ENCODE measurements at places on chromosomes 13 and 19.

- DNase-seq, result peak; percentile 64
These were observed 969 bp upstream of the CEACAM5 start for GRCh38 chr19:41707502-41707812.

DNA sequence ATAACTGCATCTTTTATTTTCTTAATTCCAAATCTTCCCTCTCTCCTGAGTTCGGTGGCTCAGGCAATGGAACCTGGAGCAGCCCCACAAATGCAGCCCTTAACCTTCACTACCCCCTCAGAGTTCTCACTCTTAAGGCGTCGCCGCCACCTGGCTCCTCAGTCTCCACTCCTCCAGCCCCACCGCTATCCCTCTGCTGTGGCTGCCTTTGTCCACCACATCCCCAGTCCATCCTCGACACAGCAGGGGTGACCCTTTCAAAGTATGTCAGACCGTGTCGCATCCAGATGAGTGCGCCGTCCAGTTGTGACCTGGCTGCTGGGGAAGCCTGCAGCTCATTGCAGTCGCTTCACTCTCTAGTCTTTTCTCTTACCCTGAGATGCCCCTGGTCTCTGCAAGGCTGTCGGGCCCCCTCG is 1.0 kb downstream of the SPPL2B start:
- no peak for DNase-seq

DNA sequence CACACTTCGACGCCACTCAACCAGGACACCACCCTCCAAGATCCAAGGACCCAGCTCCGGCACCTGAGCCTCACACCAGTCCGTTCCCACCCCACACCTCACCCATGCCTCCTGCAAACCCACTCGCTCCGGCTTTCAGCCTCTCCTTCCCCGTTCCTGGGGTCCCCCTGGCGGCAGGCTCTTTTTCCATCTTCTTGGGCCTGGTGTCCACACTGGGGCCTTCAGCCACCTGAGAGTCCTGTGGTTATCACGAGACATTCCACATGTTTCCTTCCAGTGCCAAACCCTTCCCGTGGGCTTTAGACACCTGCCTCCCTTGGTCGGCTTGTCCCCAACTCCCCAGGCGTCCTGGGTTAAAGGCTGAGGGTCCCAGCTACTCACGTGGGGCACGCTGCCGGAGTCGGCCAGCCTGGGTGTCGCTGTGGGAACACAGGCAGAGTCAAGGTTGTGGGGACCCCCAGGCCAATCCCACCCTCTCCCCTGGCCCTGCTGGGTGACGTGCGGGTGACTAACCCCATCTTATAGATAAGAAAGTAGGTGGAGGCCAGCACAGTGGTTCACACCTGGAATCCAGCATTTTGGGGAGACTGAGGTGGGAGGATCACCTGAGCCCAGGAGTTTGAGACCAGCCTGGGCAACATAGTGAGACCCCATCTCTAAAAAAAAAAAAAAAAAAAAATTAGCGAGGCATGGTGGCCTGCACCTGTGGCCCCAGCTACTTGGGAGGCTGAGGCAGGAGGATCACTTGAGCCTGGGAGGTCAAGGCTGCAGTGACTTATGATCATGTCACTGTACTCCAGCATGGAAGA is 1.9 kb downstream of the JSRP1 start:
- DNase-seq, result peak; percentile 47

DNA sequence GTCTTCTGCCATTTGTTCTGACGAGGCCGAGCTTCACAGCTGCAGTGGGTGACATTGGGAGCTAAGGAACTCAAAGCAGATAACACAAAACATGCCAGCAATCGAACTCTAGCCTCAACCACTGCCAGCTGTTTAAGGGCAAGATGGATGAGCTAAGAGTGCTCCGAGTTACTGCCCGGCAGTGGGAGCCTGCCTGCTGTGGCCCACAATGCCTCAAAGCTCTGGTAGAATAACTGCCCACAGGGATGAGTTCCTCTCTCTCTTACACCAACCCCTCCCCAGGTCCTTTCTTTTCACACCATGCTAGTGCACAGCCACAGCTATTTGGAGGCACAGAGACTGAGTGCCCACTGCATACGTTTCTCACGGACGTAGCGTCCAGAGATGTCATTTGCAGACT is 330.5 kb downstream of the FGF9 start:
- DNase-seq, result no peak

DNA sequence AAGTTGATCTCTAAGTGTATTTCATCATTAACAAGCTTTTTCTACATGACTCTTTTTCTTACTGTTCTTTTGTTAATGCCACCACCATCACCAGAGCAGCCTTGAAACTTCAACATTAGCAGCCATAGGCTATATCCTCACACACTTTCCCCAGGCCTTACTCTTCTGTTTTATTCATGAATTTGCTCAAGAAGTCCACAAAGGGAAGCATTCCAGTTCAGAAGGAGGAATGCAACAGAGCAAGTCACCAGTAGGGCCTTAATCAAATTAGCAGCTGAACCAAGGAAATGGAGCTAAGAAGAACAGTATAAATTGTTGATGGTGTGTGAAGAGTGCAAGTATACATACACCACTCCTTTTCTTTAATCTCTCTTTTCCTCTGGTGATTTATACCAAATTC is 223.1 kb downstream of the NBEA start:
- DNase-seq, result no peak

DNA sequence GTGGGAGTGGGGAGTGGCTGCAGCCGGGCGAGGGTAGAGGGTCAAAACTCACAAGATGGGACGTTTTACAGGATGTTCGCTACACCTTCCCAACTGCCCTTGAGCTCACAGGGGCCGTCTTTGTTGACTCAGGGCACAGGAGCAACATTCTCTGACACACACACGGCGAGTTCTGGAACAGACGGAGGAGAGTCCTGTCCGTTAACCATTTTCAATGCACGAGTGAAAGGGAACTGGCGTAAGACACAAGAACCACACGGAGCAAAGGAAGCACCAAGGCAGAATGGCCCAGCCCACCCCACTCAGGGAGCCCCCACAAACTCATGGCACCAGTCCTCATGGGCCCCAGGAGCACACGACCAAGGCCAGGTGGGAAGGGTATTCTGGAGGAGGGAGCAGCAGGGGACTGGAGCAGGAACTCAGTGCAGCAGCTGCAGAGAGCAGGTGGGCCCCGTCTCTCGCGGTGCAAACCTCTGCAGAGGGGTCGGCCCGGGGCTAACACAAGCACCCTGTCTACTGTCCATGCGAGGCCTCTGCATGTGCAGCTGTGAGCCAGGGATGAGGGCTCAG is 37.9 kb upstream of the ISYNA1 start:
- no peak for DNase-seq

DNA sequence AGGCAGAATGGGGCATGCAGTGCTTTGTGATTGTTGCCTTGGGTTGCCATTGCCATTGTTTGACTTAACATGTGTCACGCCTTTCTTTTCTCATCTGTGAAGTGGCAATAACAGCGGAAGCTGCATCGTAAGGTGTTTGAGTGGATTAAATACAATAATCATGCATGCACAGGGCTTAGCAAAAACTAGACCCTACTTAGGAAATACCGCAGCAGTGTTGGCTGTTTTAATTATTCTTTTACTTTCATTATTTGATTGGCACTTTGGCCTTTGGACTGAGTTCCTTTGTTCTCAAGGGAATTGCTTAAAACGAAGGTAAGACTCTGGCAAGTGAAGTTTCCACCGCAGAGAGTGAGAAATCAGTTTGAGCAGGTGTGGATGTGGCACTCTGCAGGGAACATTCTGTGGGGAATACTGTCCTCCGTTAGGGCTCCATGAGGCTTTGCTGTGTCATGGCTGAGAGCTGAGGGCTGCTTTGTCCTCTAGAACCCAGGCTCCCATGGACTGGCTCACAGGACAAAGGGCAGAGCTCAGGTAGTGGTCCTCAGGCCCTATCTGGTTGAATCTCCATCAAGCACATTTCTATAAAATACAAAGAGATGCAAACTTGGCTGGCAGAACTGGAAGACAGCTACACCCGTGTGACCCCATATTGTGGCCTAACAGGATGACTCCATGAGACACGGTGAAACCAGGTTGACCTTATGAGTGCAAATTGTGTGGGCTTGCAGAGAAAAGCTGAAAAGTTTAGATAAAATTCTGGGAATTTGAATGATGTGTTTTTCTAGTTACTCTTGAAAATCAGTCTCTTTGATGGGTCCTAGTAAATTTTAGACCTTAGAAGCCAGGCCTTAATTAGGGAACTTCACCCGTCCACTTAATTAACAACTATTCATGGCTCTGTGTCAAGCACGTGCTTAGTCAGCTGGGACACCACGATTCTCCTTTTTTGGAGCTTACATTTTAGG is 407.2 kb downstream of the KCNRG start:
- no peak for DNase-seq

DNA sequence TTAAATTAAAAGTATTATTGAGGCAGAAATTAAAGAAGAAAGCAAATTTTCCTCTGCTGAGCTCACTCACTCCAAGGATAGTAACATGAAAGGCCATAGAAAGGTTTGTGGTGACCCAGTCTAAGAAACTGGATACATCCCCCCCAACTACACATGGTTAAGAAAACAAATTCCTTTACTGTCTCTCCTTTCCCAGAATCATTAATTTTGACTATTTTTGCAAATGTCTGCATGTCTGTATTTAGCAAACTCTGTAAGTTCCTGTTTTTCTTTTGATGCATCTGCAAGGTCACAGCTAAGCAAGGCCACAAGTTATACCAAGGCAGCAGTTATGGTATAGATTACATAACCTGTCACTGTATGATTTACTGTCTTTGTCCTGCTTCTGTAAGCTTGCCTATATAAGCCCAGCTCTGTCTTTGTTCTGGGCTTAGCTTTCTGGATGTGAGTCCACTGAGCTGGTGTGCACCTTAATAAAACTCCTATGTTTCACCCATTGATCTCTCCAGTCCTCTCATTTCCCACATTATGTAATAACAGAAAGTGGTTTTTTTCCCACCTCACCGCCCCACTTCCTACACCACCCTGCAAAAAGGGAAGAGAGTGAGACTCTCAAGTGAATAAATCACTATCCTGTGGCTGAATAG is 8.5 kb upstream of the ZNF83 start:
- no peak for DNase-seq

DNA sequence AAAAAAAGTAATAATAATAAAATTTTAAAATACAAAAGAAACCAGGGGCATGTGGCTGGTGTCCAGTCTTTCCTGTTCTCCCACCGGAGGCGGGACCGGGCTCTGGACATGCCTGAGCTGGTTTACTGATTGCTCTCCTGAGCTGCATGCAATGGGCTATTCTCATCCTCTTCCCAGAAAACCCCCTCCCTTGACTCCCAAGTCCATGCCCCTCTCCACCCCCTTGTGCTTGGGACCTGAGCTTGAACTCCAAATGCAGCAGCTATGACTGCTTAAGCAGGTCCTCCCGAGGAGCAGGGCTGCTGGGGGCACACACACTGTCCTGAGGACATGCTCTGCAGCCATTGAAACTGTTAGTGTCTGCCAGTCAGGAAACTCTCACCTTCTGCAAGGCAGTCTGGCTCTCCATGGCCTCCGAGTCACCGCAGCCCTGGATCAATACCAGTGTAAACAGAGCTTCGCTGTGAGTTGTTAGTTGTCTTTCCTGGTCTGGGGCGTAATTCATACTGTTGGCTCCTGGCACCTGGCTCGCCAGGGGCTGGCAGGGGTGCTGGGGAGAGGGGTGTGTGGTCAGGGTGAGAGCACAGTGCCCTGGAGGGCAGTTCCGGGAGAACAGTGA is 41.6 kb upstream of the CHST8 start:
- DNase-seq, result peak; percentile 10

- DNase-seq, result peak; percentile 23
These were observed 5.5 kb downstream of the IRS2 start for GRCh38 chr13:109780845-109781383.

- DNase-seq, result no peak
These were observed 51.3 kb upstream of the MCF2L start for GRCh38 chr13:112917737-112918136.

GRCh38 chr13:112181336-112182067 is 114.6 kb downstream of the SOX1 start:
- DNase-seq, result no peak

DNA sequence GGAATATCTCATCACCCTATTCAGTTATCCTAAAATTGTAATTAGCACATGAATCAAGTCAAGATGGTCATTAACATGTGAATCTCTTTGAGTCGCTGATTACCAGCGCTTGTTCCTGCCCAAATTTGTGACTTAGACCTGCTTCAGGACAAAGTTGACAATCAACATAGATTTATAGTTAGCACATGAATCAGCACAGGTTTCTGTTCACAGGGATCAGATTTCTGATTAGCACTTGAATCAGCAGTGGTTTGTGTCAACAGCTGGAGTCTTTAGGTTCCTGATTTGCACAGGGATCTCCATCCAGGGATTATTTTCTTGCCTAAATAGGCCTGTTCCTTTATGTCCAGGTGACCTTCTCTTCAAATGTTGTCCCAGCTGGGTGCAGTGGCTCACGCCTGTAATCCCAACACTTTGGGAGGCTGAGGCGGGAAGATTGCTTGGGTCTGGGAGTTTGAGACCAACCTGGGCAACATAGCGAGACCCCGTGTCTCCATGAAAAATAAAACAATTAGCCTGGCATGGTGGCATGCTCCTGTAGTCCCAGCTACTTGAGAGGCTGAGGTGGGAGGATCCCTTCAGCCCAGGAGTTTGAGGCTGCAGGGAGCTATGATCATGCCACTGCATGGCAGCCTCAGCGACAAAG is 3.8 kb upstream of the LRFN3 start:
- DNase-seq, result no peak

DNA sequence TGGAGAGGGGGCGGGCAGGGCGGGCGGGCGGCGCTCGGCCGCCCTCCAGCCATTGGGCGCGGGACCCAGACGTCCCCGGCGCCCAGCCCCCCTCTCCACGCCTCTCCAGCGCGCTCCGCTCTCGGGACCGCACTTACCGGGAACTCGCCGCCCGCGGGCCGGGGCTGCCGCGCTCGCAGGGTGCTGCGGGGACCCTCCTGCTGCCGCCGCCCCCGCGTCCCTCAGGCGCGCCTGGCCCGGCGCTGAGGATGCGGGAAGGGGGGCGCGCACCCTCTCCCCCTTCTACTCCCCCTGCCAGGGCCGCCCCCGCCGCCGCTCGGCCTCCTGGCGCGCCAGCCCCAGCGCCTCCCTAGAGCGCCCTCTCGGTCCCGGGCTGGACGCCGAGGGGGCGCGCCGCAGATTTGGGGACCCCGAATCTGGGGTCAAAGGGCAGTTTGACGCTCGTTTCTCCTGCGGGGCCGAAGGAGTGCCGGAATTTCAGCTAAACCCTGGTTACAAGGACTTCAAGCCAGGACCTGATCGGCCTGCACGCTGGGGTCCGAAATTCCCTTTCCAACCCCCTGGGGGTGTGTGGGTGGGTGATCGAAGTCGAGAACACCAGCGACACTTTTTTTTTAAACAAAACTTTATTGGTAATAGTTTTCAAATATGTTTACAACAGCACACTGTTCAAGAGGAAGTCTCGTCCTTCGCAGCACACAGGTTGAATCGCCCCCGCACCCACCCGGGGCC is 696 bp upstream of the SAMD1 start:
- peak; percentile 47 for DNase-seq

- DNase-seq, result no peak
These were observed 6.0 kb downstream of the SHFL start for GRCh38 chr19:10091895-10092641.

- DNase-seq, result no peak
These were observed 308.1 kb downstream of the LIG4 start for GRCh38 chr13:107907065-107907805.

- DNase-seq, result no peak
These were observed 161.4 kb upstream of the SOX1 start for GRCh38 chr13:111905609-111905945.

All from HT-29 (cell line).